IPS DF 6.9 (cell line): ENCODE measurements at places on chromosomes 11 and 22.

DNA sequence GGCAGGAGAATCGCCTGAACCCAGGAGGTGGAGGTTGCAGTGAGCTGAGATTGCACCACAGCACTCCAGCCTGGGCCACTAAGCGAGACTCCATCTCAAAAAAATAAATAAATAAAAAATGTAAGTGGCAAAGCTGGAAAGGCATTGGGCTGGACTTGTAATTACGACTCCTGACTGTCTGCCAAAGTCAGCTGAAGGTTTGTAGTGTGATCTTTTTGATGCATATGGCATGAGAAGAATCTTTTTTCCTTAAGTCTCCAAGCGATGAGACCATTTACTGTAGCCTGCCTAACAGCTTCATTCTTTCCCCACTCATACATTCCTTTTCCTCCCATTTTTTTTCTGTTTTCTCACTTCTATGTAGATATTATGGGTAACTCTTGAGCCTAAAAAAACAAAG is 24.8 kb downstream of the CTNND1 start:
- no peak for DNase-seq

DNA sequence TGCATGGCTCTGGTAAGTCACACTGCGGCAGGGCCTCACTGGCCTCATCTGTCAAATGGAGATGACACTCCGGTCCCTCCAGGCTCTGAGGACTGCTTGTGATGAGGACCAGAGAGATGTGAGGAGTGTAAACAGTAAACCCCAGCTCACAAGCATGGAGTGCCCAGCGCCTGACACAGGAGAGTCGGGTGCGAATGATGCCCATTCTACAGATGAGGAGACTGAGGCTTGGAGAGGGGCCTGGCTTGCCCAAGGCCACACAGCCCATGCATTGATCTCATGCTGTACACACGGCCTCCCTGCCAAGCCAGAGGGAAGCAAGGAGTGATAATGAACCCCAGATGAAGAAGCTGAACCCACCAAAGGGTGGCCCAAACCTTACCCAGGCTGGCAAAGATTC is 37.2 kb downstream of the ELFN2 start:
- no peak for DNase-seq

DNA sequence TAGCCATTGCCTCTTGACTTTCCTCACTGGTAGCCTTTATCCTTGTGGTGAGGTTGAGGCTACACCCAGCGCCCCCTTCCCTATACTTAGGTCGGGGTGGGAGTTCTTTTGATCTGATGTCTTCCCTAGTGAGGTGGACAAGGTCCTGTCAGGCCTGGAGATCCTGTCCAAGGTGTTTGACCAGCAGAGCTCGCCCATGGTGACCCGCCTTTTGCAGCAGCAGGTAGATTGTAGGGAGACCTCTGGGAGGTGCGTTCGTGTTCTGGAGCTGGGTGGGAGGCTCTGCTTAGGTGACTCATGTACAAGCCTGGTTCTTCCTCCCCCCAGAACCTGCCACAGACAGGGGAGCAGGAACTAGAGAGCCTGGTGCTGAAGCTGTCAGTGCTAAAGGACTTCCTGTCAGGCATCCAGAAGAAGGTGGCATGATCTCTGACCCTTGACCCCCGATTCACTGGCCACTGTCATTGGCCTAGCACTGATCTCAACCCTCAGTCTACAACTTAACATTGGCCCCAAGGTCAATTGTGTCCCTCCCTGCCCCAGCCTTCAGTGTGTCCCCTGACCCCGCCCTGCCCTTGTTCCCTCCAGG is 4.9 kb downstream of the INPPL1 start:
- DNase-seq, result no peak

GRCh38 chr11:68271023-68271780 is 571 bp downstream of the C11orf24 start:
- no peak for DNase-seq

DNA sequence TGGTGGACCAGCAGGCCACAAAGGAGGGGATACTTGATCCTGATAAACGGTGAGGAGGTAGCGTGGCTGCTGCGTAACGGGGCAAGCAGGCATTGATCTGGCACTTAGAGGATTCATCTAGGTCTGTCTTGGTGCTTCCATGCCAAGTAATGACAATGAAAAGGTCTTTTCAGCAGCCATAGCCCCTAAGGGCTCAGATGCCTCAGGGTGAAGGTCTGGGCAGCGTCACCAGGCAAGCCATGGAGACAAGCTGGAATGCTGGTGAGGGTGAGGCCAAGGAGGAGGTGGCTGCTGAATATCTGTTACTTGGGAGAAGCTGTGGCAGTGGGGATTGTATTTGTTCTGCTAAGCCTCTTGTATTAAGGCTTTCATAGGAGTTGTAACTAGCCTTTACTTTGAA is 4.8 kb upstream of the CHKB start:
- DNase-seq, result no peak

DNA sequence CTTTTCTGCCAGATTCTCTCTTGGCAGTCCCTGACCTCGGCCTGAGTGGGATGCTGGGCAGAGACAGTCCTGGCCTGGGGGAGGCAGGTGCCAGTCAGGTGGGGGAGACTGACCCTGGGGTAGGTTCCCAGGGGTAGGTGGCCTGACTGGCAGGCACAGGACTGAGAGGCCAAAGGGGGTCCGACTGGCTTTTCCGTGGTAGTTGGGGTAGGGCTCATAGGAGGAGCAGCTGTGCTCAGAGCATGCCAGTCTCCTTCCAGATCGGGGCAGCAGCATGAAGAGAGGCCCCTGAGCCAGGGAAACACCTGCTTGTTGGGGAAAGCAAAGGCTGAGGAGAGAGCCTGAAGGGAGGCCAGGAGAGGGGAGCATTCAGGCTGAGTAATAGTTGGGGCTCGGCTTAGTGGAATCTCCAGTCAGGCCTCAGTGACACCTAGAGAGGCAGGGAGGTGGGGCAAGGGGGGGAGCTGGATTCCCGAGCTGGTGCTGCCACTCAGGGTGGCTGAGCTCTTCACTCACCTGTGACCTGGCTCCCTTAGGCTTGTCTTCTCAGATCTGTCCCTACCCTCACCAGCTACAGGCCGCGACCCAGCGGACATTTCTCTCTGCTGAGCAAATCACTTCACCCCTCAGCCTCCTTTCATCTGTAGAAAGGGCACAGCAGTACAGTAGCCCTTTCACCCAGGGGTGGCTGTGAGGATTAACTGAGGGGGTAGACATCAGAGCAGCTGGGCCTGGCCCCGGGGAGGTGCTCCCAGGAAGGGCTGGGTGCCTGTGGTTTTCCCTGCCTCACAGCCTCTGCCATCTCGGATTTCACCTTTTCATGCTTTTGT is 26.2 kb downstream of the MCM5 start:
- DNase-seq, result no peak

DNA sequence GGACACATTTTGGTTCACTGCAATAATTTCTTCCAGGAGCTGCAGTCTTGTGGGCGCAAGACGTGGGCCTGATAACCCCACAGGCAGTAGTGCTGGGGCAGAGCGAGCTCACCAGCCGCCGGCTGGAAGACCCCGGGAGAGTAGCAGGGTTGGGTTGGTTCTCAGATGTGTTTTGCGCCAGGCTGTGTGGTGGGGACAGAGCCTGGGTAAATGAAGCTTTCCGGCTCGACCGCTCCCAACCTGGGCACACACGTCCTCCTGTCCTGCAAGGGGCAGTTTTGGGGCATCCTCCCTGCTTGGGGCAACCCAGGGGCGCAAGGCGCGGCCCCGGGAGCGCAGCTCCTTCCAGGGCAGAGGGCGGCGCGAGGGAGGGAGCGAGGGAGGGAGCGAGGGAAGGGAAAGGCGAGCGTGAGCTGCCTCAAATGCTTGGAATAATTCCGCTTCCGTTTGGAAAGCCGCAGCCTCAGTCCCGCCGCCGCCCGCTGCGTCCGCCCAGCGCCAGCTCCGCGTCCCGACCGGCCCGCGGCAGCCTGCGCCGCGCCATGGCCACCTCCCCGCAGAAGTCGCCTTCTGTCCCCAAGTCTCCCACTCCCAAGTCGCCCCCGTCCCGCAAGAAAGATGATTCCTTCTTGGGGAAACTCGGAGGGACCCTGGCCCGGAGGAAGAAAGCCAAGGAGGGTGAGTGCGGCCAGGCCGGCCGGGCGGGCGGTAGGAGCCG is at the start of gene PARVA:
Gene PARVA, plus strand, starts transcription at position 466 of the 718 bp plus-strand sequence. Its CDS starts 77 bp downstream, at position 543.
- DNase-seq, result no peak

GRCh38 chr11:46913484-46913883 is 4.9 kb downstream of the LRP4 start:
- DNase-seq, result no peak

DNA sequence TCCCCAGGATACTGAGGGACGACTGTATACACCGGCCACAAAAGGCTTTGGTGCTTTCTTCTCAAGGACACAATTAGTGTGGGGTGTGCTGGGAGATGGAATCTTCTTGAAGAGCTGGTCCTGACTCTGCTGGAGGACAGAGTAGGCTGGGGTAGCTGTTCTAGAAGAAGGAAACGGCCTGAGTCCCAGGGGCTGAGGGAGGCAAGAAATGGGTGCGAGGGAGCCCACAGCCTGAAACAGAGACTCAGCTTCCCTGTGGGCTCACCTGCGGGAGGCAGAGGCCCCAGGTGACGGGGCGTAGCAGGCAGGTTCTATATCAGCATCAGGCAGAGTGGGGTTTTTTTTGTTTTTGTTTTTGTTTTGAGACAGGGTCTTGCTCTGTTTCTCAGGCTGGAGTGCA is 36.6 kb downstream of the PARVG start:
- no peak for DNase-seq

DNA sequence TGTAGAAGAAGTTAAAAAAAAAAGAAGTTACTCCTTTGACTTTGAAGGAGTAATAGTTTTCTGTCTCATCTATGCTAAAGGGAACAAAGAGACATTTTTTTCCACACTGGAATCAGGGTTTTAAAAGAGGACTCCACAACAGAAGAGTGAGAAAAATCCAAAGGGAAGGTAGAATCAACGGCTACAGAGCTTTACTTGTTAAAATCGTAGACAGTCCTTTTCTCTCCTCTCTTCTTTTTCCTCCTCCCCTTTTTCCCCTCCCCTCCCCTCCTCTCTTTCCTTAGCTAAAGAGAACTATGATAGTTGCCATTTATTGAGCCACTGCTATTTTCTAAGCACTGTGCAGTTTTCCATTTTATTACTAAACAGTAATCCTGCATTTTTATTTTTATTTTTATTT is 29.2 kb downstream of the DDIAS start:
- DNase-seq, result no peak

GRCh38 chr11:37830529-37830928 is 1232.5 kb upstream of the RAG2 start:
- DNase-seq, result no peak
